ENCODE measurements at places on chromosomes 3 and 15.

GRCh38 chr3:122468896-122469533 is 45.7 kb downstream of the KPNA1 start:
- DNase-seq: no peak

GRCh38 chr3:98612587-98612986 is 19.2 kb upstream of the CPOX start:
- DNase-seq: no peak

- no peak for DNase-seq
These were observed 73.4 kb downstream of the CRYBG3 start for GRCh38 chr3:97895216-97895615.

GRCh38 chr3:176595307-176595706 is 602.0 kb downstream of the TBL1XR1 start:
- no peak for DNase-seq

- peak; percentile 76 for DNase-seq
These were observed 2.3 kb downstream of the GLYCTK start for GRCh38 chr3:52289747-52290595.

DNA sequence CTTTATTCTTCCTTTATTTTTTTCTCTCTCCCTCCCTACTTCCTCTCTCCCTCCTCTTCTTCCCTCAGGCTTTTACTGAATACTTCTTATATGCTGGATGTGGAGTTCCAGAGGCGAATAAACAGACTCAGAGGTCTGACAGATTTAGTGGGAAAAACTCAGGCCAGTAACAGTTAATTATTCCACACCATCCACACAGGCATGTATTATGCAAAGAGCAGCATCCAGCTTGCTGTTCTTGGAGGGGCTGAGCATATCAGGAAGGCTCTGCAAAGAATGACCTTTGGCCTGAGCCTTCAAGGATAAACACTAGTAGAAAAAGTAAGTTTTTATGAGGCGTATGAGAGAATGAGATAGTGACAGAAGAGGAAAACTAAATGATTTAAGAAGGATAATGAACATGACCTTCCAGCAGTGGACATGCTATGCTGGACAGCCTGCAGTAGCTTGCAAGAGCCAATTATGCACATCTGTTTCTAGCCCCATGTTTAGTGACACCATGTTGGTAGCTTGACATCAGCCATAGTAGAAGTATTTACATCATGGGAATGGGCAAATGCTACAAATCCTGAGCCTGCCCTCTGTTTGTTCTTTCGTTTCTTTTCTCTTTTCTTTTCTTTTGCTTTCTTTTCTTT is 387.4 kb downstream of the EPHB1 start:
- no peak for DNase-seq

GRCh38 chr3:157335233-157336076 is 101.2 kb upstream of the PTX3 start:
- DNase-seq: no peak

GRCh38 chr15:89328398-89329254 is 6.0 kb downstream of the POLG start:
- no peak for DNase-seq

GRCh38 chr15:95880630-95881029 is 449.9 kb upstream of the NR2F2 start:
- DNase-seq: no peak

DNA sequence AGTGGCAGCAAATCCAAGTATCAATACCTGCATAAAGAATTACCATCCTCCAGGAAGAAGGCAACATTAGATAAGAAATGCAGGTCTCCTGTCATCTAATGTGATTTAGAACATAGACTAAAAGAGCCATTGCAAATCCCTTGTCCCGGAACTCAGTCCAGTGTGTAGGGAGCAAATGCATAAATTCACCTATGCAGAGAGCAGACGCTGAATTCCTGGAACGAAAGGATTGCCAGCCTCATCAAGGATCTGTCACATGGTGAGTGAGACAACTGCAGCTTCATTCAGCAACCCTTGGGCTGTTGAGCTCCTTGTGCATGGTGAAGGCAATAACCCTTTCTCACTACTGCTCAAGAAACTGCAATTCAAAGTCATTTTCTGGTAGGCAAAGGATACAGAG is 696.8 kb upstream of the CFAP20DC start:
- no peak for DNase-seq

- DNase-seq: no peak
These were observed 168.2 kb downstream of the PEAK1 start for GRCh38 chr15:77251662-77252061.

DNA sequence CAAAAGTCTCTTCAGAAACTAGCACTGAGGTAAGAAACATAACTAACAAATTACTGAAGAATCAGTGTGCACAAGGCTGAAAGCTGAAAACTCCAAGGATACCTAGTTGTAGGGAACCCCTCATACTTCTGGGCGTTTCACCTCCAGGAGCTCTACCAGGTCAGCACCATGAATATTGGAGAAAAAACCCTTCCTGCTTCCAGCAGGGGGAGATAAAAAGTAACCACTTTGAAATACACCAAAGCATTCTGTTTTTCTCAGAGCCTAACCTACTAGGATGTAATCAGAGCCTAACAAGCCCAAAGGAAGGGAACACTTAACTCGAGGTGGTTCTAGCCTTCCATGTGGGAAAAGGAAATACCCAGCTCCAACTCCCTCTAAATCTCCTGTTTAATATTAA is 175.8 kb upstream of the MME start:
- no peak for DNase-seq

GRCh38 chr15:96444865-96445264 is 114.4 kb downstream of the NR2F2 start:
- DNase-seq: no peak

- no peak for DNase-seq
These were observed 290.4 kb downstream of the FAM43A start for GRCh38 chr3:194976049-194976451.

DNA sequence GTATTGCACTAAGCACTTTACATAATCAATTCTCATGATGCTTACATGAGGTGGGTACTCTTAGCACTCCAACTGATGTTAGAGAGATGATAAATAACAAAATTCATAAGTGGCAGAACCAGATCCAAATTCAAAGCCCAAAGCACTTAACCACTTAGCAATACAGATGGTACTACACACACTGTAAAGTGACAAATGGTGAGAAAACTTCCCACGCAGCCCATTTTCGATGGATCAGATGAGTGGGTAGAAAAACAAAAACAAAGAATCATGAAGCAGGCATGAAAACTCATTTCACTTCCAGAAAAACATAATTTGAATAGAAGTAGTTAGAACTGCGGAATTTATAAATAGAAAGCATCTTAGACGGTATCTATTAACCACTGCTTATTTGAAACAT is 66.2 kb downstream of the FRMD4B start:
- no peak for DNase-seq

DNA sequence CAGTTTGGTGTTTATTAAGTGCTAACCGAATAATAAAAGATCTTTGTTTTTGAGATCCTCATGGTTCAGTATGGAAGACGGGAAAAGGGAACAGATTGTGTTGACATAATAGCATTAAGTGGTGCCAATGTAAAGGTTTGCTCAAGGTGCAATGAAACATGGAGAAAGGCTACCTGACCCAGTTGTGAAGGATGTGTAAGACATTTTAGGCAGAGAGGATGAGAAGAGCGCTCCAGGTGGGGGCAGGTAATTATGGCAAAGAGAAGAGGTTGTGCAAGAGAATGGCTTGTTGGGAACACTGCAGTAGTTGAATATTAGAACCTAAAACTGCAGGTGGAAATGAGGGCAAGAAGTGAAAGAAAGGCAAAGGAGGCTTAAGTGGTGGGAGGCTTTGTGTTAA is 140.8 kb downstream of the DIPK2A start:
- no peak for DNase-seq

- no peak for DNase-seq
These were observed 10.0 kb upstream of the SMCO1 start for GRCh38 chr3:196525141-196525540.

- no peak for DNase-seq
These were observed 93.8 kb downstream of the DNASE1L3 start for GRCh38 chr3:58116985-58117384.

DNA sequence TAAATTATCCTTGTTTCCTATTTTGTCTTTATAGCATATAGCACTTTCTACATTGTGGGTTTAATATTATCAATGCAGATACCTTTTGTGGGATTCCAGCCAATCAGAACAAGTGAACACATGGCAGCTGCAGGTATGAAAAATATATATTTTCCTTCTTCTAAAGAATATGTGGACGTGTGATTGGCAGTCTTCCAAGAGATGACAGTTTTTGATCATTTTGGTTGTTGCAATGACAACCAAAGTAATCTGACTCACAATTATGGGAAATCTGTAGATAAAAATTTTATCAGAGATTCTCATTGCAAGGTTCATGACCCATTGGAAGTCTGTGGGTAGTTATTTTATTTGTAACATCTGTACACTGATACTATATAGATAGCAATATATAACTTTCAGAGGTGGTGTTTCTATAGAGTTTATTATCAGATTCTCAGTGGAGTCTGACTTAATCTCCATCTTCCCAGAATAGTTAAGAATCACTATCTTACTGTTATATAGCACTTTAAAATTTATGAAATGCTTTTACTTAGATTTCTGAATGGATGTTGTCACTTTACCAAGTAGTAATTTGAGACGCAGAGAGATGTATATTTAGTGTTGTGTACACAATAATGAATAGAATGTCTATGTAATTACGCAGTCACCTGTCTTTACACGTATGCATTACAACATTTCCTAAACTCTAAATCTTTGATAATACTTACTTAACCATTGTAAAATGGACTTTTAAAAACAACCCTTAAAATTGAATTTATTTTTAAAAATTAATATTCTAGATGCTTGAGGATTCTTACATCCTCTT is 82.5 kb downstream of the STT3B start:
- DNase-seq: no peak

DNA sequence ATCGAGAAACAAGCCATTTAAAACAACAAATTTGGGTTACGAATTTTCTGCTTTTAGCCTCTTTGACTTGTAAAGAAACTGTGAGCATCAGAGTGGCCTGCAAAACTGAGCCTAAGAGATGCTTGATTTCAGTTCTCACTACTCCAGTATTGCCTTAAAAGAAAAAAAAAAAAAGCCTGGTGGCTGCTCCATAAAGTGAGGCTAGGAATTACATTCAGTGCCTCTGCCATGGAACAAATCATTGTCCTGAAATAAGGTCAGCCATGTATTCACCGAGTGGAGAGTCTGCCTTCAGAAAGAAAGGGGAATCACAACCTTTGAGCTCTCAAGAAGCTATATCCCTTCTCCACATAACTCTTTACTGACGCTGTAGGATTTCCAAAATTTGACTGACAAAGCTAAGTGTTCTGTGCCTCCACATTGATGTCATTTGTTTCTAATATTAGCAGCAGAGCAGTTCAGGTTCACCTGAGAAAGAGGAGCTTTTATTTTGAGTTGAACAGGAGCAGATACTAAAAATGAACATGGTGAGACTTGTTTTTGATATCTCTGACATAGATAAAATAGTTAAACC is 137.3 kb downstream of the SSR3 start:
- no peak for DNase-seq

DNA sequence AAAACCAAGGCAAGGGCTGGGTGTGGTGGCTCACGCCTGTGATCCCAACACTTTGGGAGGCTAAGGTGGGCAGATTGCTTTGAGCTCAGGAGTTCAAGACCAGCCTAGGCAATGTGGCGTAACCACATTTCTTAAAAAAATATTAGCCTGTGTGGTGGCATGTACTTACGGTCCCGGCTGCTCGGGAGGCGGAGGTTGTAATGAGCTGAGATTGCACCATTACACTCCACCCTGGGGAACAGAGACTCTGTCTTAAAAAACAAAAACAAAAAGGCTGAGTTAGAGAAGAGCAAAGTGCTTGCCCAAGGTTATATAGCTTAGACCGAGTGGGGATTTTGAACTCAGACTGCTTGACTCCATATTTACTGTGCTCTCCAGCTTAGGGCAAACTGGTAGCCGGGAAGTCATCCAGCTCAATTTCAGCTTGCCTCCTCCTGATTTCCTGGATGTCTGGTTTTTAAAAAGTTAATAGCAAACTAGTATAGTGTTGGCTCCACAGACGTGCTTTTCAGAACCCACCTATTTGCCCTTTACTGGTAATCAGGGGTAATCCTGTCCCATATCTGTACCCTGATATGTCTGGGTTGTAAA is 138.9 kb downstream of the CACNA1D start:
- no peak for DNase-seq

DNA sequence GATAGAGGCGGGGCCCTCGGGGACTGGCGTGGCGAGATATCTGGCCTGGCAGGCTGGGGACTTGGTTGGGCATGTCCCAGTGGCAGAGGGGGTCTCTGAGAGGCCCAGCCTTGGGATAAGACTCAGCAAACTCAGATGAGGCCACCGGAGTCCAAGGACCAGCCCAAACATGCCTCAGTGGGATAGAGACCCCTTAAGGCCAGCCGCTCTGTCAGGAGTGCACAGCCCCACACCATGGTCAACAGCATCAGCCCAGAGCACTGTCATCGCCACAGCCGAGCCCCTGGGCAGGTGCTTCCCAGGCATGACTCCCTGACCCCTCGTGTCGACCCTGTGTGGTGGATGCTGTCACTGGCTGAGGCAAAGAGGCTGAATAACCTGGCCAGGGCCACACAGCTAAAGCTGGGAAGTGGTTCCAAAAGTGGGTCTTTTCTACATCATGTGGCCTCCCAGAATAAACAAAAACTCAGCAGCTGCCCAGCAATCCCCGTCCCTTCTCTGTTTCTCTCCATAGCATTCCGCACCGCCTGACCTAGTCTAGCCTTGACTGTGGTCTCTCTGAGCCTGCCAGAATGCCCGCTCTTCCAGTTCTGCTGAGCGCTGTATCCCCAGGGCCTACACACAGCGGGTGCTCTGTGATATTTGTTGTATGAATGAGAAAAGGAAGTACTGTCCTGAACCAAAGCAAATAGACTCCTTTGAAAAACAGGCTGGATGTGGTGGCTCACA is 15.1 kb downstream of the CTSH start:
- peak; percentile 69 for DNase-seq

GRCh38 chr3:186185194-186185787 is 76.4 kb upstream of the ETV5 start:
- no peak for DNase-seq

DNA sequence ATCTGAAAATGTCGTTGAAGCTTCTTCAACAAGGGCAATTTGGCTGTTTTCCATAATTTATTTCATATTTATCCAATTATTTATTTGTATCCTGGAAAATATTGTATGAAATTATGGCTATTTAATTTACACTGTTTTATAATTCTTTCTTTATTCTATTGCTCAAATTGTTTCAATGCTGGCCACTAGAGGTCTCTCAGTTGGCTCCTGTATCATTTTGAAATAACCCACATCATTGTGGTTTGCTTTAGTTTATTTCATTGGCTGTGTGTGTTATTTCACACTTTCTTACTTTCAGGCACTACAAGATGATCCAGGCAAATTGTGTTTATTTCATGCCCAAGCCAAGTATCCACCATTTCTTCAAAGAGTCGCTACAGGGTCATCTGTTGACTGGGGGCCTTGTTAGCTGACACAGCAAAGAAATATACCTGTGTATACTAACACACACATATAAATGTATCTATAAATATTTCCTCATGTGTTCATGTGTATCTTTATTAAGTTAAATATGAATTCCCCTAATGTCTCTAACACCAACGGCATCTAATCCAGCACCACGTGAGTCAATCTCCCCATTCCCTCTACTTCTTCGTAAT is 86.2 kb downstream of the NPAP1 start:
- DNase-seq: no peak
